ENCODE measurements at places on chromosomes 2 and 18.

GRCh38 chr2:153808679-153809078 is 63.0 kb upstream of the GALNT13 start:
- DNase-seq, result no peak

DNA sequence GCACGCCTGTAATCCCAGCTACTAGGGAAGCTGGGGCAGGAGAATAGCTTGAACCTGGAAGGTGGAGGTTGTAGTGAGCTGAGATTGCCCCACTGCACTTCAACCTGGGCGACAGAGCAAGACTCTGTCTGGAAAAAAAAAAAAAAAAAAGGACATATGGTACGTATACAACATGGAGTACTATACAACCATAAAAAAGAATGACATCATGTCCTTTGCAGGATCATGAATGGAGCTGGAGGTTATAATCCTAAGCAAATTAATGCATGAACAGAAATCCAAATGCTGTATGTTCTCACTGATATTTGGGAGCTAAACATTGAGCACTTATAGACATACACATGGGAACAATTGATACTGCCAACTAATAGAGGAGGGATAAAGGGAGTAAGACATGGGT is 99.3 kb upstream of the KCNJ3 start:
- DNase-seq, result no peak

DNA sequence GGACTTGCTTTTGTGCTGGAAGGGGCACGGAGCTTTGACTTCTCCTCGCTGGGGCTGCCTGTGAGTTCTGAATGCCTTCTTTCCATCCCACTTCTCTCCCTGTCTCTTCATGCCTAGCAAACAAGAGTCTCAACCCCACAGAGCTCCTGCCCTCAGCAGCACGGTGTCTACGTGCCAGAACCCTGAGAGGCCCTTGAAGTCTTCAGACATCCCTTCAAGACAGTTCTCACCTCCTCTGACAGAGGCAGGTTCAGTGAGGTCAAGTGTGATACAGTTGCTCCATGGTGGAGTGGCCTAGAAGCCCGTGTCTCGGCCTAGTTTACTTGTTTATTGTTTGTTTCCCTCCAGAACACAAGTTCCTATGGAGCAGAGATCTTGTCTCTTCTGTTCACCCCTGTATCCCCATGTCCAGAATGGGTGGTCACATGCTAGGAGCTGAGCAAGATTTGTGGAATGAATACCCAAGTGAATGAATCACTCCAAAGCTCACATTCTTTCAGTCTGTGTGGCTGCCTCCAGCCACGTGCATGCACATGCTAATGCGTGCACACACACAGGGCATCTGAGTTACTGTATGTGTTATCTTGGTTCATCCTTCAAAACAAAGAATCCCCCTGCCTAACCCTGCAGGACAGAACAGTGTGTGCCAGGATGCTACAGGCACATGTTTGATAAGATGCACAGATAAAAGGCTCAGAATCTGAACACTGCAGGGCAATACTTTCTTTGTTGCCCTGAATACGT is 391.6 kb downstream of the NBAS start:
- no peak for DNase-seq

DNA sequence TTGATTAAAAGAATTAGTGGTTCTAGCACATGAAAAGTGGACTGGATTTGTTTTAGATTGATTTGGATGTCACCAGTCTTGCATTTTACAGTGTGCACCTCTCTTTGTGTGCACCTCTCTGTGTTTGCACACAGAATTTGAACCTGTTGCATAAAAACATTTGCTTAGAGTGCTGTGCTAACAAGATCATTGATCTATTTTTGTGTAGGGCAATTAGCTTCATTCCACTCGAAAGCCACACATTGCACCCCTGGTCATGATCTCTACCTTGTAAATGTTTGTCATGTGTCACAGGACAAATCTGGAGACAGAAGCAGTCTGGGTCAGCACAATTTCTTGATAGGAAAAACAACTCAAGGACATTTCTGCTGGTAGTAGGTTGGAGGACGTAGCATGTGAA is 258.7 kb upstream of the LINC00305 start:
- no peak for DNase-seq

- DNase-seq, result no peak
Observed at GRCh38 chr2:60603533-60604190, 50.2 kb upstream of the BCL11A start.

DNA sequence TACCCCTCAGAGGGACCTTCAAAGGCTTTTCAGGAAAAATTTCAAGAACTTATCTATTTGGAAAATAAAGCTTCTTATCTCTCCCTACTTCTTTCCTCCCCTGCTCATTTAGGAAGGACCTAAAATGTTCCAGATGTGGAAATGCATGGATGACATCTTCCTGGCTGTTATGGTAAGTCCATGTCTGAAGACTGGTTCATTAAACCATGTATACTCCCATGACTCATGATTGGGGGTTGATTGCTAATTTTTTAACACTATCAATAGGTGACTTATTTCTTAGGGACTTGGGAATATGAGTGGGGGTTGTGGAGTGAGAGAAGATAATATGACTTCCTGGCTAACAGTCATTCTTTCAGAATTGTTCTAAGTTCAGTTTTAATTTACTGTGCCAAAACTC is 104.0 kb upstream of the PARD3B start:
- no peak for DNase-seq

DNA sequence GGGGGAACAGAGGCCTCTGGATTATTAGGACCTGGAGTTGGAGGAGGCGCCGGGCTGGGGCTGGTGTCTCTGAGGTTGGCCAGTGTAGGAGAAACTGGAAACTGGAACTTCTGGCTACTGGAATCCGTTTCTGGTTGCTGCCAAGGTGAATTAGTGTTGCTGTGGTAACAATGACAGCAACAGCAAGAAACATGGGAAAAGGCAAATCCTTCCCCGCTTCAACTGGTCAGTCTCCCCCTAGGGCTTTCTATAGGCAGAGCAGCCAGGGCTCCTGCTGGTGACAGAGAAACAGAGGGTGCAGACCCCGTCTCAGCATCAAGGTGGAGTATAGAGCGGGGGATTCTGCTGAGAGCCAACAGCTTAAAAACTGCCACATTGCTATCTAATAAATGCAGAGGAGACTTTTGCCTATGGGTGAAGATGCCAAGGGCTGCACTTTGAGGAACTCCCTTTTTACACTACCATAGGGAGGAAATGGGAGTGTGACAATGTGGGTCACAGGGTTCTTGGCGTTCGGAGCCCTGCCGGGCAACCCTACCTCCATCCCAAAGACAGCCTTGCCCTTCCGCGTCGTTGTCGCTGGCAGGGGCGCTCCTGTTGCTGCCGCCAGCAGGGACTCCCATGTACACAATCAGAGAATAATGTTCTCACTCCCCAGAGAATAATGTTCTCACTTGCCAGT is 81.4 kb upstream of the CABLES1 start:
- no peak for DNase-seq

DNA sequence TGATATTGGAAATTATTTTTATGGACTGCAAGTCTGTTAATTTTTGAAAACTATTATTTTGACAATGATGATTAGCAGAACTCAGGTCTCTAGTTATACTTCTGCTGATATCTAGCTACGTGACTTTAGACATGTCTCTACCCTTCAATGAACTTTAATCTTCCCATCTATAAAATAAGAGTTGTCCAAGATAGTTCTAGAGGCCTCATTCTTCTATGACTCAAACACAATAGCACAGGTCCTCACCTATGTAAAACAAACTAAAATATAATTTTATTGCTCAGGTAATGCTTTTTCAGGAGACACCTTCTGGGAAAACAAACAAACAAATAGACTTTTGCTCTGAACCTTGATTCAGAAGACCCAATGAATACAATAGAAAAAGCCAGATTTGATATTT is 544.4 kb upstream of the SETBP1 start:
- no peak for DNase-seq

- no peak for DNase-seq
Observed at GRCh38 chr2:109433486-109433885, 180.3 kb downstream of the SEPTIN10 start.

GRCh38 chr2:218746470-218746795 is 35.5 kb upstream of the CYP27A1 start:
- DNase-seq, result no peak
